ENCODE measurements at places on chromosomes 4 and X. TPM values are rescaled to one million over a fixed set of nuclear protein-coding genes. Genes with fewer than 3 reads are reported as not detected.

The F11 gene
- 0.07 TPM for total RNA-seq

The BRS3 gene
- total RNA-seq: not detected

DNA sequence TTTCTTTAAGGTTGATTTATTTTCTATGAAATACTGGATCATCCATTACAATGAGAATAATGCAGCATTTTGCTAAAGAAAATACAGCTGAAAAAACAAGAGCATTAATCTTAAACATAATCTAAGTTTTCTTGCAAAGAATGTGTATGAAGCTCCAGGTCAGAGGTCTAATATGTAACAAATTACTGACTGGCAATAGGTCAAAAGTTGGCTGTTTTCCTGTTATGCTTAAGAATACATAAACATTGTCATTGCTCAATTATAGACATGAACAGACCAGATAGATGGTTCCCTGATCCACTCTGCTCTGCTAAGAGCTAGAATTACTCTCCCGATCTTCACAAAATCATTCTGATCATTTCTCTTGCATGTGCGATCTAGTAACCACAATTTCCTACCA is 718.6 kb downstream of the PDHA2 start:
- no peaks in the 10 kb centered on the region for H3K4me1 ChIP-seq
- H3K27me3 ChIP-seq: no peaks in the 10 kb centered on the region
- DNase-seq: no peak
- H3K4me3 ChIP-seq: no peak overlapping the region
- H3K27ac ChIP-seq: no peak overlapping the region

The PCDH11X gene
- not detected for total RNA-seq

The NLGN4X gene
- total RNA-seq: 3.4 TPM

DNA sequence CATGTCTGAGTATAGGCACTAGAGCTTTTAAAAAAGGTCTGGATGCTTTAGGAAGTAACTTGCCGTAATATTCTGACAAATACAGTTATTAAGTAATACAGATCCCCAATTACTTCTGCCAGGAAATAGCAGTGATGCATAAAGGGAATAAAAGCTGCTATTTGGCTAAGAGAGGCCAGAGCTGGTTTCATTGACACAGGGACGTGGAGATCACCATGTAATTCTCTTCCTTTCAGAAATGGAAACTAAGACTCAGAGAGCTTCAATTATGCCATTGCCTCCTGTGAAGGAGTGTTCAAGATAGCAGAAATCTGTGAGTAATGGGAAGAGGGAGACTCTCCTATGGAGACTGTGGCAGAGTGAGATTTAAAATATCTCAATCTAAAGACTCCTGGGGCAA is 238.1 kb downstream of the SLITRK2 start:
- H3K27me3 ChIP-seq: peaks cover 5% of the 10 kb centered on the region
- DNase-seq: no peak
- H3K27ac ChIP-seq: no peak overlapping the region
- no peak overlapping the region for H3K4me3 ChIP-seq
- H3K4me1 ChIP-seq: no peaks in the 10 kb centered on the region

DNA sequence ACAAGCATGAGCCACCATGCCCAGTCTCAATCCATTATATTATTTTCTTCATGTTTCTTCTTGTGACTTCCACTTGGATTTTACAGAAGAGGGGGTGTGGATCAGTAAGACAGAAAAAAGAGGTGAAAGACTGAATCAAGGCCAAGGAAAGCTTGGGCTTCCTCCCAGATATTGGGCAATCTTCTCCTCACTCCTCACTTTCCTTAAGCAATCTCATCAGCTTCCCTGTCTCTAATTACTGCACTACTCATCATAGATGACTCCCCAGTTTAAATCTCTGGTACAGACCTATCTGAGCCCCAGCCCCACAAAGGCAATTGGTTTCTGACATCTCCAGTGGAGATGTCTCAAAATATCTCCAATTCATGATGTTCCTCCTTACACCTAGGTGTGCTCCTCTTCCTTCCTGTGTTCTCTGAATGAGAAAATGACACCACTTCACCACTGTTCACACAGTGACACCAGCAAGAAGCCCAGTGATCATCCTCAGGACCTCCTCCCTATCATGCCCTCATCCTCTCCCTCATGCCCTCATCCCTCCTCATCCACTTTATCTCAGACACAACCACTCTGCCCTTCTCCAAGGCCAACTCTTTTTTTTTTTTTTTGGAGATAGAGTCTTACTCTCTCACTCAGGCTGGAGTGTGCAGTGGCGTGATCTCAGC is 44.8 kb upstream of the HERC6 start:
- H3K4me1 ChIP-seq: no peaks in the 10 kb centered on the region
- no peak overlapping the region for H3K27ac ChIP-seq
- H3K27me3 ChIP-seq: no peaks in the 10 kb centered on the region
- no peaks in the 10 kb centered on the region for H3K36me3 ChIP-seq
- no peak overlapping the region for H3K4me3 ChIP-seq

- H3K4me3 ChIP-seq: no peak overlapping the region
- no peak overlapping the region for H3K27ac ChIP-seq
- H3K4me1 ChIP-seq: no peaks in the 10 kb centered on the region
These were observed 242.6 kb downstream of the ANKRD50 start for GRCh38 chr4:124469981-124470380.

DNA sequence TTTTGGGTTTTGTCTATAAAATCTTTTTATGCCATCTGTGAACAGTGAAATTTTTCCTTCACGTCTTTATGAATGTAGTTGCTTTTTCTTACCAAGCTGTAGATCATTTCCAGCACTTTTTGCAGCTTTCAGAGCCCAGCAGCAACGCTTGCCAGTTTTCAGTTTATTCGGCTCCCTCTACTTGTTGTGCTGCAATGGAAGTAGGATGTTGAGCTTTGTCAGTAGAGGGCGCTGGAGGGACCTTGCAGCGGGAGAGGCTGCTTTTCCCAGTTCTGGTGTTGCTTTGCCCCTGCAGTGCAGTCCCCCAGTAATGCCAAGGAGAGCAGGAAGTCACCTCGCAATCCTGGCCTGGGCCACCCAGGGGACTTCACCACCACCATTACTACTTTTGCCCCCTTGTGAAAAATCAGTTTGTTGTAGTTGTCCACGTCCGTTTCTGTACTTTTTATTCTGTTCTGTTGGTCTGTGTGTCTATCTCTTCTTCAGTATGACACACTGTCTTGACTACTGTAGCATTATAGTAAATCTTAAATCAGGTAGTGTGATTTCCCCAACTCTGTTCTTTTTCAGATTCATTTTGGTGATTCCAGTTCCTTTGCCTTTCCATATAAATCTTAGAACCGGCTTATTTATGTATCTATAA is 21.8 kb downstream of the CMC4 start:
- H3K4me3 ChIP-seq: no peak overlapping the region
- H3K27ac ChIP-seq: no peak overlapping the region
- no peaks in the 10 kb centered on the region for H3K4me1 ChIP-seq
- H3K36me3 ChIP-seq: no peaks in the 10 kb centered on the region
- peak; percentile 61 for DNase-seq

DNA sequence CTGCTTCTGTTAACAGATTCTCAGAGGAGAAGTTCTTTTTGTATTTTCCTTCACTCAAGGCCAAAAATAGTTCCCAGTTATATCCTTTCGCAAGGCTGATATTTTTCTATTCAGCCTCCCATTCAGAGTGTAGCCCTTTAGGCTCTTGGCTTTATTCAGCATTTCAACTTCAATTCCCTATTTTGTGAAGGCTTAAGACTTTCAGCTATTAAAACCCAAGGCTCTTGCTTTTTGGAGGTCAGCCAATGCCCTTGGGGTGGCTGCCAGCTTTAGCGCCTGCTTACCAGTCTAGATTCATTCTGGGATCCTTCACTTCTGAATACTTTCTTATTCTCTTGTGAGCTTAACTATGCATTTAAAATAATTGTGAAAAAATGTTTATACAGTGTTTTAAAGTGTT is 57.3 kb upstream of the ADGRA3 start:
- DNase-seq: peak; percentile 77
- no peak overlapping the region for H3K4me3 ChIP-seq
- no peak overlapping the region for H3K27ac ChIP-seq
- no peaks in the 10 kb centered on the region for H3K4me1 ChIP-seq

- no peak overlapping the region for H3K27ac ChIP-seq
- H3K4me1 ChIP-seq: no peaks in the 10 kb centered on the region
- peaks cover 3% of the 10 kb centered on the region for H3K27me3 ChIP-seq
- H3K36me3 ChIP-seq: no peaks in the 10 kb centered on the region
- DNase-seq: peak; percentile 38
These were observed 347.2 kb upstream of the DDX53 start for GRCh38 chrX:22652596-22652995.

All from adrenal gland (tissue), 19 donors.